Brain microvascular endothelial cell (primary cell): ENCODE measurements at places on chromosomes 12 and 14.

GRCh38 chr12:121883315-121883660 lies 5.3 kb upstream of the PSMD9 start:
- no peak for DNase-seq

DNA sequence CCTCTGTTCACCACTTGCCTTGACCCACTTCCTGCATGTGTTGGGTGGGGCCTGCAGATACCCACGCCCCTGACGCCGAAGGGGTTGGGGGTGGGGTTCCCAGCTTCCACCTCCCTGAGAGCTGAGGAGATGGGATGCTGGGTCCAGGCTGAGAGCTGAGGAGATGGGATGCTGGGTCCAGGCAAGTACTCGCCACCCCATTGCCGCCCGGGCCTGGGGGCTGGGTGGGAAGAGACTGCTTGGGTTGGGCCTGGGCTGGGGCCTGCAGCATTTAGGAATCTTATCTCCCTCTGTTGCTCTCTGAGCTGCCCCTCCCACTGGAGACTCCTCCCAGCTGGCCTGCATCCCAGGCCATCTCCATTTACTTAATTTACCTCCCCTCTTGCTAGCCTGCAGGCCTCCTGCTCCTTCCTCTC lies 17.4 kb downstream of the TEAD4 start:
- no peak for DNase-seq

DNA sequence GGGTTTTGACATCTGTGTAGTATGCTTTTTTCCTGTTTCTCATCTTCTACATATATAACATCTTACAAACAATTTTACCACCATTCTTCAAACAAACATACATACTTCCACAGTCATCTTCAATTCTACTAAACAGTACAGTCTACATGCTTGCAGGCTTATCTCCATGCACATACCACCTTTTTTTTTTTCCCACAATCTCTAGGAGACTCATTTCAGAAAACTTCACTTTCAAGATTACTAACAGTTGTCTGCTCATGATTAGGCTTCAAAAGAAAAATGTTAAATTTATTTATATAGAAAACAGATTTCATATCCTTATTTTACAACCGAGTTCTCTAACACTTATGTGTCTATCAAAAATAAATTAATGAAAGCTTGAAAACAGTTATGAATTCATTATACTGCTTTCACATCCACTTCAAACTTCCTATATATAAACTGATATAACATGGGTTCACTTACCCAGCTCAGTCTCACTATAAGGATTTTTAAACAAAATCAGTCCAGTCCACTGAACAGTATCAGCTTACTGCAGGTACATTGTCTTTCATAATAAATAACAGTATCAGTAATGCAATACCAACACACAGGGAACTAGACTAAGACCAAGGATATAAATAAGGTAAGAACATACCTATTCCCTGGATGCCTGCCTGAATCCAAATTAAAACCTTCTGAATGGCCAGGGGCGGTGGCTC lies 42.5 kb downstream of the LRP6 start:
- DNase-seq, result no peak

DNA sequence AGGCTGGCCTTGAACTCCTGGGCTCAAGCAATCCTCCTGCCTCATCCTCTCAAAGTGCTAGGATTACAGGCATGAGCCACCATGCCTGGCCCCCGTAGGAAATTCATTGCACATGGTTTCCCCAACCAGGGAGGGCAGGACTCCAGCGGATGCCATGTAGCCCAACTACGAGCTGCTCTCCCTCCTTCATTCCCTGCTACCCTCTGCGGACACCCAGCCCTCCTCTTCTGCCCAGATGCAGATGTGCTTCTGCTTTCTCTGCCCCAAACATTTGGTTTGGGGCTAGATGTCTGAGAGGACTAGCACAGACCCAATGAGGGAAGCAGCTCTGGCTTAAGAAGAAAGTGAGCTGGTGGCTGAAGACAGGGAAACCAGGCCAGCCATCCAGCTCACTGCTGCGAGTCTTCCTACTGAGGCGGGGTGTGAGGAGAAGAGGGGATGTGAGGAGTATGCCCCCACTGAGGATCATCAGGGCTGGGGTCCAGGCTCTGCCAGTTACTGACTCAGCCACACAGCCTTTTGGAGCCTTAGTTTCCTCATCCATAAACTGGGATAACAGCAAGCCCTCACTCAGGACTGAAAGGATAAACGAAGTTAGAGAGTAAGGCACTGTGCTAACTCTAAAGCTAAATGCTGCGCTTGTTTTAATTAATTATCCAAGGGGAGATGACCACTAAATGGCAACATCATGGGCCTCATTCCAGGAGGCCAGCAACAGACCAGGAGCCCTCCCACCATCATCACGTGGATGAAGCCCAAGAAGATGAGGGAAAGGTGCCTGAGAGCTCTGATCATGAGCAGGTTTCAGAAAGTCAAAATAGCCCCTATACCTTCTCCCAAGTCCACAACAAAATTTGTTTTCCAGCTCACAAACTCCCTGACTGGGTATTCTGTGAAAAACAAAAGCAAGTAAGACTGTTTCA lies 10.9 kb downstream of the CTDSP2 start:
- DNase-seq, result no peak

GRCh38 chr14:62736048-62737043 lies 308.9 kb downstream of the KCNH5 start:
- no peak for DNase-seq

DNA sequence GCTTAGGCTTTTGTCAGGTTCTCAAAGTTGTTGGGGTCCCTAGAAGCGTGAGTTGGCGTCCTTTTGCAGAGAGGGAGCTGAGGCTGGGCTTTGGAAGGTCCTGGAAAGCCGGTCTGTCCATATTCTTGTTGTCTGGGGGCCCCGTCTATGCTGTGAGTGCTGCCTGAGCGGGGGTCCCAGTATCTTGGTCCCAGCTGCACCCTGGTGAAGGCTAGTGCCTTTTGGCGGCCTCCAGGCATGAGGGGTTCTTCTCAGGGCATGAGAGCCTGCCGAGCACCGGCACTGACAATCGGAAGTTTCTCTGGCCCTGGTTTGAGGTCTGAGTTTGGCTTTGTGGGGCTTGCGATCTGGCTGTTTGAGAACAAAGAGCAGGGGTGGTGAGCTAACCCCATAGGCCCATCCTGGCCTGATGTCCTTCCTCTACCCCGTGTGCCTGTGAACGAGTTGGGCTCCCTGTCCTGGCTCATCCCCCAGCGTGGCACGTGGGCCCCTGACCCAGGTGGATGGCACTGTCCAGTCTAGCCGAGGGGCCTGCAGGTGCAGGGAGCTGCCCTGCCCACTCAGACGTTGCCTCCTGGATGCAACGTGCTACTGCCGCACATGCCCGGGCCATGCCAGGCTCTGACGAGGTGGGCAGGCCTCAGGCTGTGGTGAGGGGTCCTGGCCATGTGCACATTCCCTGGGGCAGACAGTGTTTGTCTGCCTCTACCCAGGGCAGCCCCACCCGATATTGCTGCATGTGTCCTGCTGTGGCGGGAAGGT lies 3.9 kb downstream of the CEP170B start:
- DNase-seq, result no peak

DNA sequence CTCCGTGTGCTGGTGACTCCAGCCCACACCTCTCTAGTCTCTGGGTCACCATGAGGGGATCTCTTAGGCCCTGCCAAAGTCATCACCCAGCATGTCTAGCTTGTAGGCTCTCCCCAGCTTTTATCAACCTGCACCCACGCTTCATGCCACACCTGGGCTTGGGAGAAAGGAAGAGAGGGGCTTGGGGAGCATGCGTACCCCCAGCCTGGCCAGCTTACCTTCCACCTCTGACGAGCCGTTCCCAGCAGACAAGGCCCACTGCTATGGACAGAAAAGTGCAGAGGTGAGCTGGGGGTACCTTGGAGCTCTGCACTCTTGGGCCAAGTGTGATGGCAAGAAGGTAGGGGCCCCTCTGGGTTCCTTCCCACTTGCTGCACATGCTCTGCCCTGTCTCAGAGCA lies 1.7 kb downstream of the PGF start:
- no peak for DNase-seq

DNA sequence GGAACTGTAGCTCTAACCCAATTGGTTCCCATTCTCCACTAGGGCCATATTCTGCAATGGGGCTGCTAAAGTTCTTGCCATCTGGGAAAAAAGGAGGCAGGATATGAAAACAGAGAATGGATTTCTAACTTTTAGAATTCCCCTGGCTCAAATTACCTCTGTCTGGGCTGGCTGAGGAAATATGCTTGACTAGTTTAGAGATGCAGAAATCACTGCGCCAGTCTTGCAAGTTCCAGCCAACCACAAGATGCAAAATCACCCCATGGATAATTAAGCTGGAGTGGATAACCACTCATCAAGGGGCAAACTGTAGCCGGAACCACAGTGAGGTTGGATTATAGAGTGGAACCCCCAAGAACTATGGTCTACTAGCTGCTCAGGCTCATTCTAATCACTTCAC lies 126.3 kb downstream of the RALGAPA1 start:
- DNase-seq, result no peak

DNA sequence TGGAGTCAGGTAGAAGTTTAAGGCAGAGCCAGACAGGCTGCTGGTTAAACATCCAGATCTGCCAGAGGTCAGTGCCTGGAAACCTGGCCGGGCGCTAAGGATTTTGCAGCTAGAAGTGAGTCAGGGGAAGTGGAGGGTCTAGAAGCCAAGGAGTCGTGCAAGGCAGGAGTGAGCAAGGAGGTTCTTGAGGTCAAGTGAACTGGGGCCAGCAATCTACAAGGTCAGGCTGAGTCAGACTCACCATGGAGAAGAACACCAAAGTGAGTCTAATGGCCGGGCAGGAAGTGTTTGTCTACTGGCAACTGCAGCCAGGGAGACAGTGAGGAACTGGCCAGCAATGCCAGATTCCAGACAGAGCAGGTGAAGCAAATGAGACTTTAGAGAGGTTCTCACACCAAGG lies 628.2 kb downstream of the ETNK1 start:
- DNase-seq, result peak; percentile 38

DNA sequence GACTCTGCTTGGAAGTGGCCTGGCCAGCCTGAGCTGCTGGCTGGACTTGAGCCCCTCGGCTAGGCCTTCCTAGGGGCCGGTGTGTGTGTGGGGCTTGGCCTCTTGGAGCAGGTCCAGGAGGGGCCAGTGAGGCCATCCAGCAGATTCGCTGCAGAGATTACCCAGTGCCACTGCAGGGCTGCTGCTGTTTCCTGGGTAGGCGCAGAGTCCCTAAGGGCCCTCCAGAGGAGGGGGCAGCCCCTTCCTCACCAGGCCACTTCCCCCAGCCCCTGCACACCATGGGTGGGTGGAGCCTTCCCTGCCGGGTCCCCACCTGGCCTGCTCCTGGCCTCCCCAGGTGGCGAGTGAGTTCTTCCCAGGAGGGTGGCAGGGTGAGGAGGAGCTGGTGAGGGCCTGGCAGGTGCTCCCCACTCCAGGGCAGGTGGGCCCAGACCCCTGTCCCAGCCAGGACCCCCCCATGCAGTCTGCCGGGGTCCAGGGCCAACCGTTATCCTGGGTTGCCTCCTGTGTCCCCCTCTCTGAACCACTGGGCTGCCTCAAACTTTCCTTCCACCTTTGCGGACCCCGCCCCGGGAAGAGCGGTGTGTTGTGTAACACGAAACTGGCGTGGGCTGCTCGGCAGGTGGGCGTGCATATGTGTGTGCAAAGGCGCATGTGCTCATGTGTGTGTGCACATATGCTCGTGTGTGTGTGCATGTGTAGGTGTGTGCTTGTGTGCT lies 25.1 kb downstream of the ASPG start:
- DNase-seq, result no peak

GRCh38 chr12:13114251-13115052 lies 11.0 kb upstream of the GSG1 start:
- no peak for DNase-seq

DNA sequence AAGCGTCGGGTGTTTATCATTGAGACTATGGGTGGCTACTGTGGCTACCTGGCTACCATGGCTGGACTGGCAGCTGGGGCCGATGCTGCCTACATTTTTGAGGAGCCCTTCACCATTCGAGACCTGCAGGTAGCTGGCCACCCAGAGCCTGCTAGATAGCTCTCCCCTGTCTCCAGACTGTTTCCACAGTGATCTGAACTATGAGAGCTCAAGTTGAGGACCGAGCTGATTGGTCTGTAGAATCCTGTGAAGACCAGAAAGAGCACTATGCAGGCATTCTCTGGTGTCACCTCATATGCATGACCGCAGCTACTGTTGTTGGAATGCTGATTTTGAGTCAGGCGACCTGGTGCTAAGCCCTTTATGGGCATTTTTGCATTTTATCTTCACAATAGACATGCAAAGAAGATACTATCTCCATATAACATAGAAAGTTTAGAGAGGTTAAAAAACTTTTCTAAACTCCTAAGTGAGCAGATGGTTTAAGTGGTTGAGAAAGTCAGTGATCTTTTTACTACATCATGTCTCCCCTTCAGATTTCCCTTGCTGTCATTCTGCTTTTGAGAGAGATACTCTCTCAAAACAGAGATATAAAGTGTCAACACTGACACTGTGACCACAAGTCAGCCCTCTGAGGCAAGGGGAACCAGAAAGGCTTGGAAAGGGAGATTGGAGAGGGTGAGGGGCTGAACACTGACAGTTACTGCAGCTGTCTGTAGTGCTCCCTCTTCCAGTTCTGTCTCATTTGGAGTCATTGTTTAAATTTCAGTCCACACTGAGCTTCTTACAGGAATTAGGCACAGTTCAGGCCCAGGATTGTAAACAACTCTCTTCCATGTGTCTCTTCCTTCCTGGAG lies 14.3 kb downstream of the ASB8 start:
- DNase-seq, result no peak

DNA sequence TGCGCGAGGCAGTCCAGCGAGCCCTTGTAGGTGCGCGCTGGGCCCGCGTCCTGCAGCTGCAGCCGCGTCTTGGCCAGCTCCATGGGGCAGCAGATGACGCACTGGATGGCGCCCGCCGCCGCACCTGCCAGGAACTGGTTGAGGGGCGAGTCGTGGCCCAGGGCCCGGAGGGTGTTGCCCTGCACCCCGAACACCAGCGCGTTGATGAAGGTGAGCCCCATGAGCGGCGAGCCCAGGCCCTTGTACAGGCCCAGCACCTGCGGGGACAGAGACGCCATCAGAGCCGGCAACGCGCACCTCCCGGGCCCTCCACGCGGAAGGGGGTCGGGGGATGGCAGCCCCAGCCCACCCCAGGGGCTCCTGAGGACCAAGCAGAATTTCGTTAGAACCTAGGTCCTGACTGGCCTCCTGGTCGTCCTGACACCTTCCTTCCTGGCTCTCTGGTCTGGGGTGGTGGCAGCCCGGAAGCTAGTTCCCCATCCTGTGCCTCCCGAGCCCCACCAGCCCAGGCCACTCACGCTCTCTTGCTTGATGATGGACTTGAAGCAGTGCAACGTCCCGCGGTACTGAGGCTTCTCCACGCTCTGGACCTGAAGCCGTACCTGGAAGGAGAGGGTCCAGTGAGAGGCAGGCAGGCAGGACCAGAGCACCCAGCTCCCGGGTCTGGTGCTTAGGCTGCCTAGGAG lies 13.3 kb downstream of the SLC25A29 start:
- DNase-seq, result no peak

GRCh38 chr14:33846100-33846824 lies 104.6 kb downstream of the EGLN3 start:
- no peak for DNase-seq
